ENCODE measurements at places on chromosomes 11 and 22.

DNA sequence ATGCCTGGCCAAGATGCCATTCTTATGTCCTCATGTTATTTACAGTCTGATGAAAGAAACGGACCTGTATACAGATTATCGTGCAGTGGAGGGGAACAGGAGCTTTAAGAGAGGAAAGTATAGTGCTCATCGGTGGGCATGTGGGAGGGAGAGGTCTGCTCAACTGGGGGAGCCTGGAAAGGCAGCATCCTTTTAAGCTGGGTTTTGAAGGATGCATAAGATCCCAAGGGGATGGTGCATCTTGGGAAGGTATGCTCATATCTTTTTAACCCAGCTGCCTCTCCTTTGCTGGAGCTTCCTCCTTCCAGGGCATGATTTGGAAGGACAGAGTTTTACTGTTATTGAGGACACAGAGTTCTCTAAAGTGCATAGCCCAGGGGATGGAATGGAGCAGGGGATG, 34.8 kb downstream of the MIAT start:
- no peaks in the 10 kb centered on the region for H3K27me3 ChIP-seq
- no peak overlapping the region for H3K27ac ChIP-seq
- H3K36me3 ChIP-seq = no peaks in the 10 kb centered on the region
- H3K4me1 ChIP-seq = no peaks in the 10 kb centered on the region
- DNase-seq = no peak
- no peak overlapping the region for H3K4me3 ChIP-seq

- no peak overlapping the region for H3K4me3 ChIP-seq
- DNase-seq = no peak
Observed at GRCh38 chr22:22968366-22968765, 80.8 kb downstream of the IGLL5 start.

- H3K4me3 ChIP-seq = no peak overlapping the region
- H3K27ac ChIP-seq = no peak overlapping the region
- no peaks in the 10 kb centered on the region for H3K36me3 ChIP-seq
- DNase-seq = no peak
Observed at GRCh38 chr22:33451866-33452469, 393.8 kb upstream of the SYN3 start.

DNA sequence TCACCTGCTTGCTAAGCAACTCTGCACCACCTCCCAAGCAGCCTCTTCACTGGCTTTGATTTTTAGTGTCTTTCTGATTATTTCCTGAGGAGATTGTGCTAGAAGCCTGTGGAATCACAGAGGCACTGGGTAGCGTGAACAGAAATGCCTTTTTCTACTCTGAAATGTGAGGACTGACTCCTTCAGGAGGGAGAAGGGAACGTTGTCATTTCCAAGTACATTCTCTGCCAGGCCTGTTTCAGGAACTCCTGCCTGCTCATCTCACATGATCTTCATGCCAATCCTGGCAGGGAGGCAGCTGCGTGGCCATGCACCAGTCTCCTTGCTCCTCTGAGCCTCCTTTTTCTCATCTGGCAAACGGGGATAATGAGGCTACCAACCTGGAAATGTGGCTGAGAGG, 49.8 kb upstream of the PRDM11 start:
- H3K27me3 ChIP-seq = no peaks in the 10 kb centered on the region
- H3K4me3 ChIP-seq = no peak overlapping the region
- no peak for DNase-seq

GRCh38 chr11:124736736-124737135, 3.0 kb upstream of the NRGN start:
- H3K36me3 ChIP-seq = no peaks in the 10 kb centered on the region
- peaks cover 4% of the 10 kb centered on the region for H3K27me3 ChIP-seq
- no peak overlapping the region for H3K27ac ChIP-seq
- peaks cover 4% of the 10 kb centered on the region for H3K4me1 ChIP-seq
- no peak overlapping the region for H3K4me3 ChIP-seq

- no peaks in the 10 kb centered on the region for H3K36me3 ChIP-seq
- peak within 1 kb of the TSS; percentile 100 for H3K4me3 ChIP-seq
- H3K27ac ChIP-seq = peak within 1 kb of the TSS; percentile 99
- no peak for DNase-seq
- H3K27me3 ChIP-seq = no peaks in the 10 kb centered on the region
Observed at GRCh38 chr11:65918211-65919140, at the start of gene C11orf68. TSS of gene C11orf68 (minus strand) at chr11:65919062. CDS start at chr11:65919031, 31 bp downstream.

DNA sequence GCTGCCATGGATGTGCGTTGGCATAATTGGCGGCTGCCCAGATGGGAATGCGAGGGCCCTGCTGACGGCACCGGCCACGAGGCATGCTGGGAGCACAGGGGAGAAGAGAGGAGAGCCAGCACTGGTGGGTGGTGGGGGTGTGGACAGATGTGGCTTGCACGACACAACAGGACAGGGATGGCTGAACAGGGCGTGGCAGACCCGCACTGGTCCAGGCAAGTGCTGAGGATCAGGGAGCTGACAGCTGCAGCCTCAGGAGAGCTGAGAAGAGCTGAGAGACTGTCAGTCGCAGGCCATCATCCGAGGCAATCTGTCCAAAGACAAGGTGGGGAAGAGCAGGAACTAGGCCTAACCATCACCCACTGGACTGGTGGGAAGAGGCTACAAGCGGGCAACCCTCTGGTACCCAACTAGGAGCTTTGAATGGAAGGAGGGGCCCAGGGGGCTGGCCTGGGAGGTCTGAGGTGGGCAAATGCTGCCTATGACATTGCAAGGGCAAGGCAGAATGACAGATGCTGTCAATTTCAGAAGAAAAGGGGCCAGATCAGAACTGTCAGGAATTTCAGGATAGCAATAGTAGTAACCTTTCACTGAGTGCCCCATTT, 2.4 kb downstream of the GNB1L start:
- H3K36me3 ChIP-seq = peaks cover 3% of the 10 kb centered on the region
- no peaks in the 10 kb centered on the region for H3K27me3 ChIP-seq
- no peak for DNase-seq
- peaks cover 34% of the 10 kb centered on the region for H3K4me1 ChIP-seq

DNA sequence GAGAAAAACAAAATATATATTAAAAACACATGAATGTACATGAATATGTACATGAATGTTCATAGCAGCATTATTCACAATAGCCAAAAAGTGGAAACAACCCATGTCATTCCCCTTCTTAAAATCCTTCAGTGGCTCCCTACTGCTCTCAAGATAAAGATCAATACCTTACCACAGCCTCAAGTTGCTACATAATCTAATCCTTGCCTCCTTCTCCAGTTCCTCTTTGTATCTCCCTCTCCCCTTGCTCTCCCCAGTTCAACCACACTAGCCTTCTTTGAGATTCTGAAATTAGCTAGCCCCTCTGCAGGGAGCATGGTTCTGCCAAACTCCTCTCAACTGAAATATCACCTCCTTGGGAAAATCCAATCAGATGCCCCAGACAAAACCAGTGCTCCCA, 28.1 kb downstream of the MTMR2 start:
- no peaks in the 10 kb centered on the region for H3K27me3 ChIP-seq
- peaks cover 8% of the 10 kb centered on the region for H3K4me1 ChIP-seq
- H3K36me3 ChIP-seq = no peaks in the 10 kb centered on the region
- H3K27ac ChIP-seq = no peak overlapping the region

Data from psoas muscle (tissue), 8 donors.